Natural killer cell (primary cell): ENCODE measurements at places on chromosomes 7 and 10. TPM values are rescaled to one million over a fixed set of nuclear protein-coding genes. Genes with fewer than 3 reads are reported as not detected.

The SPDYE17 gene
- total RNA-seq, result not detected

The SPDYE2B gene
- not detected for total RNA-seq

The C7orf25 gene
- total RNA-seq, result 3.9 TPM

The MBL2 gene
- not detected for total RNA-seq

The ASB4 gene
- total RNA-seq, result not detected

The CLRN3 gene
- total RNA-seq, result not detected

The TFEC gene
- total RNA-seq, result 1.1 TPM

The NODAL gene
- not detected for total RNA-seq

The LYZL2 gene
- not detected for total RNA-seq

The ACSM6 gene
- total RNA-seq, result not detected

The SFTPD gene
- not detected for total RNA-seq

The KIF11 gene
- 1.3 TPM for total RNA-seq

The LRRC4 gene
- total RNA-seq, result 0.79 TPM

The EDRF1 gene
- total RNA-seq, result 40.6 TPM

The COL13A1 gene
- 5.2 TPM for total RNA-seq

The TECTB gene
- total RNA-seq, result not detected

The PAPOLB gene
- total RNA-seq, result 0.36 TPM

The CYP2C19 gene
- not detected for total RNA-seq

The MACC1 gene
- total RNA-seq, result 0.09 TPM

The CDC14C gene
- not detected for total RNA-seq

The CHAT gene
- not detected for total RNA-seq

The FAM131B gene
- 2.8 TPM for total RNA-seq

The CNPY1 gene
- total RNA-seq, result not detected

The GIMAP1 gene
- 13.3 TPM for total RNA-seq

The NUTM2E gene
- 0.30 TPM for total RNA-seq

The GOLGA7B gene
- total RNA-seq, result 4.1 TPM

The HOXA2 gene
- total RNA-seq, result not detected

The SLC18A2 gene
- 0.21 TPM for total RNA-seq

The LRWD1 gene
- total RNA-seq, result 24.1 TPM

The RNF32 gene
- total RNA-seq, result not detected

The PIP gene
- not detected for total RNA-seq

The ADARB2 gene
- 0.27 TPM for total RNA-seq

The CPED1 gene
- total RNA-seq, result 0.96 TPM

The PTF1A gene
- total RNA-seq, result not detected

The GPAM gene
- total RNA-seq, result 11.7 TPM

The SCD gene
- total RNA-seq, result 10.1 TPM

The DBF4 gene
- total RNA-seq, result 61.2 TPM

The EPHB6 gene
- total RNA-seq, result 6.8 TPM

The GSTO2 gene
- 0.75 TPM for total RNA-seq

The HMX2 gene
- total RNA-seq, result not detected

The INA gene
- not detected for total RNA-seq

The PRSS37 gene
- not detected for total RNA-seq

The ACHE gene
- 0.47 TPM for total RNA-seq

The MMP21 gene
- 0.32 TPM for total RNA-seq

The GCK gene
- not detected for total RNA-seq

The TMEM72 gene
- not detected for total RNA-seq

The ENKUR gene
- total RNA-seq, result 3.0 TPM

The NUDCD3 gene
- total RNA-seq, result 50.1 TPM

The ADRA2A gene
- total RNA-seq, result 0.07 TPM

The ASCC1 gene
- total RNA-seq, result 26.0 TPM
